ENCODE measurements at places on chromosomes 13 and 19.
A peak's percentile ranks its signal among the peaks of the same experiment; 100 is the strongest.

DNA sequence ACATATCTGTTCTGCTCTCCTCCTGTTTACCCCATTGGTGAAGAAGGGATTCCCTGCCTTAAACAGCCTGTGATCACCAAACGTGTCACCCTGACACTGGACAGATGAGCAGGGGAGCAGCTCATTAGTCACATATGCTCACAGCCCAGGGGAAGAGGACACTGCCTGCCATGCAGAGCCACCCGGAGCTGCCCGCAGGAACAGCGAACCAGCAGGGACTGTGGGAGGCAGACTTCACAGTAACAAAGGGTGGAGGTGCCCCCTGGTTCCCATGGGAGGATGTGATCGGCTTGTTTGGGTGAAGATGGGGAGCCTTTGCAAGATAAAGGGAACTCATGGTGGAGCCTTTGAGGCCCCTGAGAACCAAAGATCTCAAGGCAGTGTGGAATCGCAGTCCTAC lies 88.6 kb upstream of the FARP1 start:
- no peak for DNase-seq

GRCh38 chr13:90547272-90547790 lies 800.2 kb upstream of the MIR17HG start:
- no peak for DNase-seq

- DNase-seq, result no peak
Measured at GRCh38 chr19:23558541-23558940, 128.5 kb downstream of the ZNF675 start.

- DNase-seq, result no peak
Measured at GRCh38 chr13:62613819-62614218, 1198.2 kb upstream of the PCDH20 start.

DNA sequence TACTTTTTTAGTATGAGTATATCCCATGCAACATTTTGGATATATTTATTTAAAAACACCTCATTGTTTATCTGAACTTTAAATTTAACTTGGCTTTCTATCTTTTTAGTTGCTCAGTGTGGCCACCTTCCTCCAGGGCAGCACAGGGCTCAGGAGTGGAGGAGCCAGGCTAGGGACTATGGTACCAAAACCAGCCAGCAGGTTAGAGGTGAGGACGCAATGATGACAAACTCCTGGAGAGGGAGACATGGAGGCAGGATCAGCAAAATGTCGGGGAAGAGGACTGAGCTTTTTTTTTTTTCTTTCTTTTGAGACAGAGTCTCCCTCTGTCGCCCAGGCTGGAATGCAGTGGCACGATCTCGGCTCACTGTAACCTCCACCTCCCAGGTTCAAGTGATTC lies 29.6 kb upstream of the CALM3 start:
- no peak for DNase-seq

GRCh38 chr13:41028051-41028450 lies 8.9 kb upstream of the ELF1 start:
- DNase-seq, result no peak

GRCh38 chr19:40806423-40807146 lies 7.6 kb downstream of the EGLN2 start:
- DNase-seq, result peak; percentile 90

GRCh38 chr13:98782654-98783053 lies 30.2 kb upstream of the SLC15A1 start:
- DNase-seq, result no peak

- no peak for DNase-seq
Measured at GRCh38 chr19:58154287-58154678, 3.7 kb upstream of the ZNF329 start.

DNA sequence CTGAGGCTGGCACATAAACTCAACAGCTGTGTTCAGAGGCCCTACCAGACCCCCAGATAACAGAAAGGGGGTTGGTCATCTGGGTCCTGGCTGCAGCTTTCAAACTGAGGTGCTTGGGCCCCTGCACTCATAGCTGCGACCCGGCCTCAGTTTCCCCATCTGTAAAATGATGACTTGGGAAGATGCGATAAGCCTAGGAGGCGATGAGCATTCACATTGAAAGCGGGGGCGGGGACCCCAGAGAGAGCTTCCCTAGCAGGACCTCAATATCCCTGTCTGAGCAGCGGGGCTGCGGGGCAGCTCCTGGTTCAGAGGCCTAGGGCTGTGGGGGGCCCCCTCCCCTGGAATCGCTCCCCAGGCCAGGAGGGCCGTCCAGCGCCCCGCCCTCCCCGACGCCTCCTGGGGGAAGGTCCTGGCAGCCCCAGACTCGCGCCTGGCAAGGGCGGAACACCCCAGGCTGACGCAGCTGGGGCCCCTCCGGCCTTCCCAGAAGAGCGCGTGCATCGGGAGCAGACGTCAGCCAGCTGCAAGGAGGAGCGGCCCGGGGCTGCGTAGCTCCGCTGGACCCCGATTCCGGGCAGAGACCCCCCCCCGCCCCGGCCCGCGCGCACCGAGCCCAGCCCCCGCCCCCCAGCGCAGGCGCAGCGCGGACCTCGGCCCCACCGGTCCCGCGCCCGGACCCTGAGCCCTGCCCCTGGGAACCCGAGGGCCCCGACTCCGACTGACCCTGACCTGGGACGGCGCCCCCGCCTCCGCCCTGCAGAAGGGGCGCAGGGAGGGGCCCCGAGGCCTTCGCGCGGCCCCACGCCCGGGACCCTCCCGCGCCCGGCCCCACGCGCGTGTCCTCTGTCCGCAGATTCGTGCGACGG lies 3.5 kb downstream of the FSTL3 start:
- DNase-seq, result peak; percentile 18

GRCh38 chr19:6817179-6817578 lies 44.7 kb downstream of the VAV1 start:
- DNase-seq, result no peak

- no peak for DNase-seq
Measured at GRCh38 chr13:65508338-65508737, 1721.8 kb downstream of the PCDH9 start.

DNA sequence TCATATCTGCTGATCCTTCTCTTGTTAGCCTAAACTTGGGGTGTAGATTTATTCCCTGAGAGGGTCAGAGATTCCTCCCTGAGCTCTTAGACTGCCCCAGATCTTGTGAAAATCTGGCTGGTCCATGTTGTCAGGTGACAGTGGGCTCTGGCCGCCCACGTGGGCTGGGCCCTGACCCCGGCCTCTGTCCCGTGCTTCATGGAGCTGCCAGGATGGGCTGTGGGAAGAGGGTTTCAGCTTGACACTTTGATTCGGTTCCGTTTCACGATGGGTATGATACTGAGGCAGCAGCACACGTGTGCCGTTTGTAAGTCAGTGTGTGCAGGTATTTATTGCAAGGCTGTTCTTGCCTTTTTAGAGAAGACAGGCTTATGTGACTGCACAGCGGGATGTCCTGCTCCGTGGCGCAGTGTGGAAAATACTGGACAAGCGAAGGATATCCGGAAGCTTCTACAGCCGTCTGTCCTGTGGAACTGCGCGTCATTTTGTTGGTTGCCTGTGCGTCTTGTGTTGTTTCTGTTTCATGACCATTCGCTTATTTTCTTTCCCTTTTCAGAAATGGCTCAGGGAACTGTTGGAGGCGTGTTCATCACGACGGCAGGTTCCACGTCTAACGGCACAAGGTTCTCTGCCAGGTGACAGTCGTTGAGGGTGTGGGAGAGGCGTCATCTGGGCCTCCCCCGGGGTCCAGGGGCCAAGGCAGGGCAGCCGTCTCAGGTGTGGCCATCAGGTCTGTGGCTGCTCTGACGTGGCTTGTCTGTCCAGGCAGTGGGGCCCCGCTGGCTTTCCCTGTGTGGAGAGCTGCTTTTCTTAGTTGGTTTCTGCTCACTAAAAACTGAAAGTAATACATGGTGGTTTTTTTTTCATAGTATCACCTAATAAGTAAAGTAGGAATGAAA lies 20.5 kb downstream of the ATP4B start:
- no peak for DNase-seq

DNA sequence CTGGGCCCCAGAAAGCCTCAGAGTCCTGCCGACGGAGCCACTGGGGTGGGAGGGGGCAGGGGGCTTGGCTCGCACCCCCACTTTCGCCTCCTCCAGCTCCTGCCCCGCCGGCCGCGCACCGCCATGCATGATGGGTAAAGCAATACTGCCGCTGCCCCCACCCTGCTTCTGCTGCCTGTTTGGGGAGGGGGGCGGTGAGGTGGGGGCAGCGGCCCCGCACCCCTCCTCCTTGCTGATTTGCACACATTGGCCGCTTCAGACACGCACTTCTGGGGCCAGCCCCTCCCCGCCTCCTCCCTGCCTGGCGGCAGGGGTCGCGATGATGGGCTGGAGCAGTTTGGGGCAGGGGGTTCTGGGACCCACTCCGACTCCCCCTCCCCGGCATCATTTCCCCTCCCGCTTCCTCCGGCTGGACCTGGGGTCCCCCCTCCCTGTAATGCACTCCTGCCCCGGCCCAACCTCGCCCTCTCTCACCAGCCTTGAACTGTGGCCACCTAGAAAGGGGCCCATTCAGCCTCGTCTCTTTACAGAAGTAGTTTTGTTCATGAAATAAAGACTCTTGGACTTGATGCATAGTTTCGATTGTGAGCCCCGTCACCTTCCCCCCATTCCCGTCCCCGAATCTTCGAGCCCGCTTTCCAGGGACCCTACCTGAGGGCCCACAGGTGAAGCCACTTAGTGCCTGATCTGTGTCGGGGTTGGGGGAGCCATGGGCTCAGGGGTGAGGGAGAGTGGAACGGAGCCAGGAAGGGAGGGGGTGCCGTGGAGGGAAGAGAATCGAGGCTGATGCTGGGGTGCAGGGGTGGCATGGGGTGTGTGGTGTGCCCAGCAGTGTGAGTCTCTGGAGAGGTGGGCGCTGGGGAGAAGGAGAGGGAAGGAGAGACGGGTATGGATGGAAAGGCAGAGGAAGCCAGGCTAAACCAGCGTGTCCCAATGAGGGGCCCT lies 1.4 kb upstream of the HPN start:
- DNase-seq, result no peak

DNA sequence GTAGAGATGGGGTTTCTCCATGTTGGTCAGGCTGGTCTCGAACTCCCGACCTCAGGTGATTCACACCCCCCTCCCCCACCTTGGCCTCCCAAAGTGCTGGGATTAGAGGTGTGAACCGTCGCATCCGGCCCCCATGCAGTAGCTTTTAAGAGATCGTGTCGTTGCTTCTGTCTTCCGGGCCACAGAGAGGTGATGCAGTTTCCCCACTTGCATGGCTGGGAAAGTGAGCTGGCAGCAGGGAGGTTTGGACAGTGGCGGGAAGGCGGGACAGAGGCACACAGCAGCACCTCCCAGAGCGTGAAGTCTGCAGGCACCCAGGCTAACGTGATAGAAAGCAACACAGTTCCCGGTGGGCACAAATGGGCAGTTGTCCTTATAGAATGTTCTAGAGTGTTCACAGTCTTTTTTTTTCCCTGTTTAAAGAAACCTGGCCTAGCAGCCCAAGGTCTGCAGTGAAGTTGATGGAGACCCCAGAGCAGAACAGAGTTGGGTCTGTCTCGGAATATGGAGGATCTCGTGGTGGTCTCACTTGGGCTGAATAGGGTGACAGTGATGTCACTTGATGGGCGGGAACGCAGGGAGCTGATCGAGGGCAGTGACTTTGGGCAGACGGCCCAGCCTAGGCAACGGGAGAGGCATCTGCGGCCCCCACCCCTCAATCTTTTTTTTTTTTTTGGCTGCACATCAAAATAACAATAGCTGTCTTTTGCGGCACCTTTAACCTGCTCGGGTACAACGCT lies 4.9 kb downstream of the UHRF1 start:
- peak; percentile 61 for DNase-seq

DNA sequence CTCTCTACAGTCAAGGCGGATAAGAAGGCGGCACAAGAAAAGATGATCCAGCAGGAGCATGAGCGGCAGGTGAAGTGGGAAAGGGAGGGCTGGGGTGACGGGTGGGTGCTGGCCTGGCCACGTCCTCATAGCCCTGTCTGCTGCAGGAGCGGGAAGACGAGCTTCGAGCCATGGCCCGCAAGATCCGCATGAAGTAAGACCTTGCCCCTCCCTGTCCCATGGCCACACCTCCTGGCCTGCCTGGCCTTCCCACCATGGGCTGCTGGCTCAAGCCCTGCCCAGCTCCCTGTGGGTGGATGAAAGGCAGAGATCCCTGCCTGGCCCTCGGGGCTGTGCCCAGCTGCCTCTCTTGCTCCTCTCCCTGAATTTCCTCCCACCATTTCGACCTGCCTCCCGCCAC lies 7.2 kb downstream of the ZNF296 start:
- no peak for DNase-seq

- peak; percentile 34 for DNase-seq
Measured at GRCh38 chr19:7692417-7693088, 9.4 kb downstream of the FCER2 start.

DNA sequence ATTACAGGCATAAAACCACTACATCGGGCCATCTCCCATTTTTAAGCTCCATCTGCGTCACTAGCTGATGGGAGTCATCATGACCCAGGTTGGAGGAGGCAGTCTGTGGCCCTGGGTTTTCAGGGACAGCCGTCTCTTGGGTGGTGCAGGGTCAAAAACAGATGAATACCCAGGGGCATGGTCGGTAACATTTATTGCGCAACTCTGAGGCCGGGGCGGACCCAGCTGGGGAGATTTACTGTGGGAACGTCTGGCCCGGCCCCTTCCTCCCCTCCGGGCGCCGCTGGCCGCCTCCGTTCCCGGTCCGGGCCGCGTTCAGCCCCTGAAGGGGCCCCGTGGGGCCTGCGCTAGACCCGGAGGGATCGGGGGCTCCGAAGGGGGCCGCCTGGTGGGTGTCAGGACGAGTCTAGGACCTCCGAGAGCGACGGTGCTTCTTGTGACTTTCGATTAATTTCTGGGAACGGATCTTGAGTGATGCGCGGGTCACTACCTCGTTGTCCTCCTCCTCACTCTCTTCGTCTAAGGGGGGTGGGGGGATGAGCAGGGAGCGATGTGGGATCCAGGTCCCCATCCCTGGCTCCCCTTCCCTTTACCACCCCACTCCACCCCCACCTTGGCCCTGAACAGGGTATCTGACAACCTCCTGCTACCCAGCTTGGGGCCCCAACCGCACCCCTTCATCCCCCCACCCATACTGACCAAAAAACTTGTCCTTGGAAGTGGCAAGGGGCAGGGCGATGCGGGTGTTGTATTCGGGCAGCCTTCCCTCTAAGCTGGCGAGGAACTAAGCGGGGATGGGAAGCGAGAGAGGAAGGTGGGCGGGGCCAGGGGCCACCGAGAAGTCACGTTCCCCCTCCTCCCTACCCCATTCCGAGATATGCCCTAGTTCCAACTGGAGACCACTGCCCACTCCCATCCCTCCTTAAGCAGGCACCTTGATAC lies 1.6 kb upstream of the RGL3 start:
- no peak for DNase-seq

- DNase-seq, result no peak
Measured at GRCh38 chr13:110872034-110872767, 42.7 kb downstream of the ANKRD10 start.

DNA sequence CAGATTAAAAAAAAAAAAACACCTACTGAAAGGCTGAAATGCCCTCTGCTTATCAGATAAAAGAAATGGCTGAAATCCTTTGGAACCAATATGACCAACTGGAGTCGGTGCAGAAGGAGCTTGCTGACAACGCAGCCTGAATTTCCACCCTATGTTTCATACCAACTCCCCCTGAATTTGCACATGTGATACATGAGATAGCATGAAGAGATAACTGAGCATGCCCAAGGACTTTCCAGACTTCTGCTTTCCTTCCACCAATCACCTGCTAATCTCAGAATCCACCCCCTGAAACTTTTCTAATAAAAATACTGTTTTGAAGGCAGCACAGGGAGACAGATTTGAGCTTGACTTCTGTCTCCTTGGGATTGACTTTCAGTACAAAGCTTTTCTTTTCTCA lies 32.2 kb upstream of the WDFY2 start:
- no peak for DNase-seq

- DNase-seq, result peak; percentile 63
Measured at GRCh38 chr13:30690282-30691188, 44.8 kb upstream of the ALOX5AP start.
